ENCODE measurements at places on chromosomes 5 and 9.

- DNase-seq, result no peak
Measured at GRCh38 chr9:7816021-7816420, 16.4 kb upstream of the DMAC1 start.

GRCh38 chr9:122777935-122778627 lies 10.7 kb upstream of the OR5C1 start:
- peak; percentile 80 for DNase-seq

DNA sequence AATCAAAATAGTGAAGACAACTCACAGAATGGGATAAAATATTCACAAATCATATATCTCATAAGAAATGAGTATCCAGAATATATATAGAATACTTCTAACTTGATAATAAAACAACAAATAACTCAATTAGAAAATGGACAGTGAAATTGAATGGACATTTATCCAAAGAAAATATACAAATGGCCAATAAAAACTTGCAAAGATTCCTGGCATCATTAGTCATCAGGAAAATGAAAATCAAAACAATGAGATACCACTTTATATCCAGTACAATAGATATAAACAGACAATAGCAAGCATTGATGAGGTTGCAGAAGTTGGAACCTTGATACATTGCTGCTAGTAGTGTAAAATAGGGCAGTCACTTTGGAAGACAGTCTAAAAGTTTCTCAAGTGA lies 12.8 kb upstream of the TLR4 start:
- no peak for DNase-seq

GRCh38 chr5:107337281-107337680 lies 333.5 kb downstream of the EFNA5 start:
- no peak for DNase-seq

DNA sequence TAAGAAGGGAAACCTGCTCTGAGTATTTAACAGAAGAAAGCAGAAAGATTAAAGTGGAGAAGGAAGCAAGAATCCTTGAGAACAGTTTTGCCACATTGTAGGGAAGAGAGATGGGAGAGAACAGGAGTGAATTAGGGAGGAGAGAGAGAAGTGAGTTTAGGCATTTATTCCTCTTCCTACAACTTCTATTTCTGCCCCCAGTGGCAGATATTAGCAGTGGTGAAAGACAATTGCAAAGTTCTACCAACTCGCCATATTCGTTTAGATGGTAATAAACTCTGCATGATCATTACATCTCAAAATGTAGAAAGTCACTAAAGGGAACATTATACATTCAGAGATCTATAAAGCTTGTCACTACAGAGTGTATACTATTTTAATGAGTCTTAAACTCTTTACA lies 440.1 kb upstream of the TRPC7 start:
- DNase-seq, result no peak

- no peak for DNase-seq
Measured at GRCh38 chr5:150361301-150361700, 3.8 kb downstream of the TCOF1 start.

DNA sequence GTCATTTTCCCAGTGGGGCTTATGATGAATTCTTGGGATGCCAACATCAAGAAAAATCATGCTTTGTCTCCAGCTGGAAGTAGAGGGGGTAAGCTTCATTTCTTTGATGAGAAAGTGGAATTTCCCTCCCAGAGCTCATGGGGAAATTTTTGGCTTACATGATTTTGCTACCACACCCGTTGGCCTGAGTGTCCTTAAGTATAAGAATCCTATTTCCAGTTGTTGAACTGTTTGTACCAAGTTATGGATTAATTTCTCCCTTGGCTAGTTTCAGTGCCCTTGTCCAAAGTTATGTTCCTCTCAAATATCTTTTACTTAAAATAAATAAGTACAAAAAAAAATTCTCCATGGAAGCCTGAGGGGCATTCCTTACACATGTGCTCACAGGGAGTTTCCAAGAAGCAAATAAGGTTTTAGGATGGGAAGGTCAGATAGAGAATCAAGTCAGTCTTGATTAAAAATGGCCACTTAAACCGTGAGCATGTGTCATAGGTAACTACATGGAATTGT lies 82.3 kb downstream of the PTCD2 start:
- no peak for DNase-seq

DNA sequence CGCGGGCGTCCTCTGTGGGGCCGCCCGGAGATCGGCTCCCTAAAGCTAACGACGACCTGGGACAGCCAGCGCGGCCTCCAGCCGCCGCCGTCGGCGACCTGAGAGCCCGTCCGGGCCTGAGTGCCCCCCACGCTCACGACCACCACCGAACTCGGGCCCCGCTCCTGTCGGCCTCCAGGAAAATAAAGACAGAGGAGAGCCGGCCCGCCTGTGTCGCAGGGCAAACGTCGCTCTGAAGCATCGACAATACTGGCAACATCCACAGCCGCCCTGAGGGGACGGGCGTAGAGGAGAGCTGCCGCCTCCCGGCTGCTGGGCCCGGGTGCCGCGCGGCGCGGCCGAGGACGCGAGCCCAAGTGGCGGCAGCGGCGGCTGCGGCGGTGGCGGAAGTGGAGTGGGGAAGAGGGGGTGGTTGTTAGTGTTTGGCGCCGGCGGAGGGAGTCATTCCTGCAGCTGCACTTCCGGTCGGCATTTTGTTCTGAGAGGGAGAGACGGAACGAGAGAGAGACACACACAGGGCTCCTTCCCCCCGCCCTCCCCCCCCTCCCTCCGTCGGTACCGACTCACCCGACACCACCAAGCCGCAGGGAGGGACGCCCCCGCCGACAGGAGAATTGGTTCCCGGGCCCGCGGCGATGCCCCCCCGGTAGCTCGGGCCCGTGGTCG lies at the start of gene NIPBL:
NIPBL (plus strand) TSS at position 471 of the 666 bp plus-strand sequence. CDS start 76,928 bp downstream, outside the sequence.
- DNase-seq, result peak; percentile 92

GRCh38 chr9:31259824-31260223 lies 1124.6 kb upstream of the ACO1 start:
- DNase-seq, result no peak
